ENCODE measurements at places on chromosomes 11 and 22. TPM values are rescaled to one million over a fixed set of nuclear protein-coding genes. Genes with fewer than 3 reads are reported as not detected.

Gene LINC01488
- not detected for total RNA-seq

Gene NUP50
- total RNA-seq: 98.6 TPM

DNA sequence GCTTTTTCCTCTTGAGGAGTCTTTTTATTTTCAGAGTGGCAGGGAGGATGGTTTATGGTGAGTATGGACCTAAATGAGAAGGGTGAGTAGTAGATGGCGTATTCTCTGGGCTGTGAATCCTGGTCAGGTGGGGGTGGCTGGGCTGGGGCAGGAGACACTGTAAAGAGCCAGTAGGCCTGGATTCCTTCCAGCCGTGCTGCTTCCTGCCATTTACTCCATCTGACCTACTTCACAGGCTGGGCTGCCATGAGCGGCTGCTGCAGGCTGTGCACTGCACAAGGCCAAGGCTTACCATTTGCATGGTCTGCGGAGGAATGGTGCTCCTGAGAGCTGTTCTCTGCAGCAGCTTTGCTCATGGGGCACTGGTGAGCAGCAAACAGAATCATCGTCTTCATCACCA, 297.6 kb downstream of the KIRREL3 start:
- no peak for DNase-seq

- DNase-seq: no peak
These were observed 1.4 kb downstream of the SIK2 start for GRCh38 chr11:111603611-111604130.

- no peak for DNase-seq
These were observed 9.2 kb upstream of the AIFM3 start for GRCh38 chr22:20957683-20958431.

All from natural killer cell (primary cell).